Stimulated activated CD4-positive, alpha-beta T cell treated with anti-CD3 and anti-CD28 coated beads, Interleukin-4, amount 100 ng/mL, for 24 hours (primary cell): ENCODE measurements at places on chromosomes 12 and 14.

DNA sequence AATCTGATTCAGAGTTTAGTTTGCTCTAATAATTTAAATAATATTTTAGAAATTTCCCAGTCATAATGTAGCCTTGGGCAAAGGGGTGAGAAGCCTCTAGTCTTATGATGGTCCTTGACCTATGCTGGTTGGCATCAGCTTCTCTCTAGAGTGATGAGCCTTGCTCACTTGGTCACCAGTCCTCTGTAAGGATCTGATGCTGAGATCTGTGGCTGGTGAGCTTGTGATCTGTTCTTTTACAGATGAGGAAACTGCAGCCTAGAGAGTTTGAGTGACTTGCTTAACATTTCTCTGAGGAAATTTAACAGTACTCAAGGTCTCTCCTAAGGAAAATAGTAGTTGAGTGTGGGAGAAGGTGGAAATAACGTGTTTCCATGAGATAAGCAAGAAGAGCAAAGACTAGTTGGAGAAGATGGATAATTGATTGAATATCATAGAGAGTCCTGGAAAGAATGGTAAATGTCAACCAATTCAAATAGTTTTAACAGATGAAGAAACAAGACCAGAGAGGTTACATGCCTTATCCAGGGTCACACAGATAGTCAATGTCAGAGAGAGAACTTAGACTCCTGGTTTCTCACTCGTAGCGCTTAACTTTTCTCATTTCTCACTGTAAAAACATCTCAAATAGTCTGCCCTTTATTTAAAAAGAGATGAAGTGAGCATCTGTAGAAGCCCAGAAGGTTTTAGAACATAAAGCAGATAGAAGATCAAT lies 89.7 kb upstream of the ETV6 start:
- no peak for DNase-seq

GRCh38 chr12:62224601-62225000 lies 35.6 kb upstream of the USP15 start:
- DNase-seq, result no peak

GRCh38 chr12:27257104-27257843 lies 13.2 kb downstream of the STK38L start:
- DNase-seq, result no peak

DNA sequence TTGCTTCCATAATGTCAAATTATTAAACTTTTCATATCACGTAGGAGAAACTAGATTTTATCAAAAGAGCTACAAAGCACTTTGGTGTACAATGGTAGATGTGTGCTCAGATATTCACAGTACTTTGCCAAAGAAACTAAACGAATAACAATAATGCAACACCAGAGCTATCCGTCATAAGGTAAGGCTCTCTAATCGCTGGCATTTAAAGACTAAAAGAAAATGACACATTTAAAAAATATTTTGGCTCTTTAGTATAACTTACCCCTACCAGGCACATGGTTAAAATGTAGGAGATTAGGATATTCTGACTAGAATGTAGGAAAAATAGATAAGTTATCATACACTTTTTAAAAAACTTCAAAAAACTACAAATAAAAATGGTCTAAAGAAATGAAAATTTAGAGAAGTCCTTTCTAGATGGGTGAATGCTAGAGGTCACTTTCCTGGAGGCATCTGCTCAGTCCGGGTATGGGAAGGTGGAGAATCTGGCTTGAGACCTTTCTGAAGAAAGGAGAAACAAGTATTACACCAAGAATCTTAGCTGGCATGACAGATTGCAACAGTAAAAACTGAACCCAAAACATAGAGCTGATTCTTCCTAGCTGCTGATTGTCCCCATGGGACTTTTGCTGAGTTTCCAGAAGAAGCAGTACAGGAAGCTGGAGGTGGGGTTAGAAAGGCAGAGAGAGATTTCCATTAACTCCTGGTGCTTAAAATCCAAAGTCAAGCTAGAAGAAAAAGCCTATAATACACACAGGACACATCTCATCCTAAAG lies 67.9 kb downstream of the FAR2 start:
- DNase-seq, result no peak

- no peak for DNase-seq
Observed at GRCh38 chr12:32435921-32436705, 36.8 kb downstream of the FGD4 start.

DNA sequence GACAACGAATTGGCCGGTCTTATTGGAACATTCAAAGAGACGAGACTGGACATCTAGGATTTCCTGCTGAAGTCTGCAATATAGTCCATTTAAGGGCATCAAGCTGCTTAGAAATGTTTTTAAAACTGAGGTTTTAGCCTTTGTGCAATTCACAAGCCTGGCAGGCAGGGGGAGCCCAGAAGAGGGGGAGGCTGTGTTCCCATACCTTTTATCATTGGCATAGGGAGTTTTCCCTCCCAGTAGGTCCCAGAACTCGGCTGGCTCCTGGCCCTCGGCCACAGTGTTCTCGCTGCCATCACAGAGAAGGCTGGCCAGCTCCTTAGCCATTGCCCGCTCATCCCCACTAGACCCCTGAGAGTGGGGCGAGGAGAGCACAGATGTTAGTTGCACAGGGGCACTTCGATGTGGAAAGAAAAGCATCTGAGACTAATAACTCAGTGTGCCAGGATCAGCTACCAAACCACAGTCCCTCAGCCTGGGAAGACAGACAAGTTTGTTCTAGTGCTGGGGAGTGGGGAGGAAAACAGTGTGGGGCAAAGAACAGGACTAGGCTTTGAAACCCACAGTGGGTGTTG lies 15.1 kb downstream of the AVIL start:
- peak; percentile 23 for DNase-seq

DNA sequence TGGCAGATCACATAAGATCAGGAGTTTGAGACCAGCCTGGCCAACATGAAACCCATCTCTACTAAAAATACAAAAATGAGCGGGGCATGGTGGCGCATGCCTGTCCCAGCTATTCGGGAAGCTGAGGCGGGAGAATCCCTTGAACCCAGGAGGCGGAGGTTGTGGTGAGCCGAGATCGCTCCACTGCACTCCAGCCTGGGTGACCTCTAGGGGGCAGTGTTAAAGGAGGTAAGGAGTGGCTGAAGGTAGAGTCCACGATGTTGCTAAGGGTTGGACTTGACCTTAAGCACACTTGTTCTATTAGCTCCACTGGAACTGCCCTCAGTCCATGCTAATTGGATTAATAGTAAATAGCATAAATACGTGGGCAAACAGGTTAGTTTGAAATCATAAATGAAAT lies 62.4 kb upstream of the PSMC1 start:
- peak; percentile 8 for DNase-seq

DNA sequence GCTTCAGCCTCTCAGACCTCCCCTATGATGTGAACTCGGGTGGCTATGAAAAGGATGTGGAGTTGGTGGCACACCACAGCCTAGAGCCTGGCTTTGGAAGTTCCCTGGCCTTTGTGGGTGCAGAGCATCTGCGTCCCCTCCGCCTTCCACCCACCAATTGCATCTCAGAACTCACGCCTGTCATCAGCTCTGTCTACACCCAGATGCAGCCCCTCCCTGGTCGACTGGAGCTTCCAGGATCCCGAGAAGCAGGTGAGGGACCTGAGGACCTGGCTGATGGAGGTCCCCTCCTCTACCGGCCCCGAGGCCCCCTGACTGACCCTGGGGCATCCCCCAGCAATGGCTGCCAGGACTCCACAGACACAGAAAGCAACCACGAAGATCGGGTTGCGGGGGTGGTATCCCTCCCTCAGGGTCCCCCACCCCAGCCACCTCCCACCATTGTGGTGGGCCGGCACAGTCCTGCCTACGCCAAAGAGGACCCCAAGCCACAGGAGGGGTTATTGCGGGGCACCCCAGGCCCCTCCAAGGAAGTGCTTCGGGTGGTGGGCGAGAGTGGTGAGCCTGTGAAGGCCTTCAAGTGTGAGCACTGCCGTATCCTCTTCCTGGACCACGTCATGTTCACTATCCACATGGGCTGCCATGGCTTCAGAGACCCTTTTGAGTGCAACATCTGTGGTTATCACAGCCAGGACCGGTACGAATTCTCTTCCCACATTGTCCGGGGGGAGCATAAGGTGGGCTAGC lies 7.0 kb upstream of the RPS26 start:
- no peak for DNase-seq

GRCh38 chr14:74620923-74621322 lies 8.9 kb upstream of the LTBP2 start:
- DNase-seq, result no peak

GRCh38 chr14:37078131-37078530 lies 94.3 kb downstream of the SLC25A21 start:
- DNase-seq, result no peak

- DNase-seq, result no peak
Observed at GRCh38 chr12:1873531-1874510, 44.6 kb downstream of the CACNA2D4 start.

GRCh38 chr12:14954269-14954668 lies 7.1 kb downstream of the ARHGDIB start:
- no peak for DNase-seq

DNA sequence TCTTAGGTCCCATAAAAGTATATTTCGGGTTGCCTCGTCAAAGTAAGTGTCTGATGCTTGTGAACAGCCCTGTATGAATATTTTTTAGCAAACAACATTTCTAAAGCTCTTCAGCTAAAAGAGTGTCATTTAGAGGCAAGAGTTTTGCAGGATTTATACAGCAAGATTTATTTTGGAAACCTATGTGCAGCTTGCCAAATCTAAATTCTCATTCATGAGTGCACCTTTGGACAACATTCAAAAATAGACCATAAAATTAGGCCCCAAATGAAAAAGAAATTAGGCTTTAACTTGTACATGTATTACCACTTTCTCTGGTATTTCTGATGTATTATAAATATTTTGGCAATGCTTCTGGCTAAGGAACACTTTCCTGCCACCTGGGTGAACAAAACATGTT lies 224.4 kb upstream of the PDZRN4 start:
- DNase-seq, result no peak

GRCh38 chr14:102888748-102889147 lies 33.7 kb upstream of the AMN start:
- no peak for DNase-seq

DNA sequence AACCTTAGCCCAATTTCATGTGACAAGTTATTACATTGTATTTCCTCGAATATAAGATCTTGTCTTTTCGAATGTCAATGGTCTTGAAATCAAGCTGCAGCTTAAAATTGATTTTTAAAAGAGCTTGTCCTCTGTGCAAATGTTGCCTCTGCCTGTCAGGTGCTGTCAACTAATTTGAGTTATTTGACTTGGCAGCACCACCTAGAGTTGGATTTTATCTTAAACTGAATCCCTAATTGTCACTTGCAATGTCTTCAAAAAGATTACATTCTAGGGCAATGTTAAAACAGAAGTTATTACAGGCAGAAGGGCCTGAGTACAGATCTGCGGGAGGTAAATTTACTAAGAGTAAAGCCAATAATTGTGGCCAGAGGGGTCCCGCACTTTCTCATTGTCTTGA lies 26.2 kb upstream of the TUNAR start:
- DNase-seq, result no peak

- DNase-seq, result no peak
Observed at GRCh38 chr14:90049390-90049789, 12.4 kb upstream of the KCNK13 start.

- DNase-seq, result no peak
Observed at GRCh38 chr12:11861155-11861863, 209.4 kb upstream of the BCL2L14 start.

- no peak for DNase-seq
Observed at GRCh38 chr12:94059394-94060368, 88.7 kb upstream of the PLXNC1 start.

DNA sequence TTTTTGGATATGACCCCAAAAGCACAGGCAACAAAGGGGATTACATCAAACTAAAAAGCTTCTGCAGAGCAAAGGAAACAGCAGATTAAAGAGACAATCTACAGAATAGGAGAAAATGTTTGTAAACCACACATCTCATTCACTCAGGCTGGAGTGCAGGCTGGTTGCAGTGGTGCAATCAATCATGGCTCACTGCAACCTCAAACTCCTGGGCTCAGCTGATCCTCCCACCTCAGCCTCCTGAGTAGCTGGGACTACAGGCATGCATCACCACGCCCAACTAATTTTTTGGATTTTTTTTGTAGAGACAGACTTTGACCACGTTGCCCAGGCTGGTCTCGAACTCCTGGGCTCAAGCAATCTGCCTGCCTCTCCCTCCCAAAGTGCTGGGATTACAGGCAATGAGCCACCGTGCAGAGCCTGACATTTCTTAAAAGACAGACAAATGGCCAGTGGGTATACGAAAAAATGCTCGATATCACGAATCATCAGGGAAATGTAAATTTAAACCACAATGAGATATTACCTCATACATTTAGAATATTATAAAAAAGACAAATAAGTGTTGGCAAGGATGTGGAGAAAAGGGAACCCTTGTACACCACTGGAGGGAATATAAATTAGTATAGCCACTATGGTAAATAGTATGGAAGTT lies 9.8 kb downstream of the NCKAP5L start:
- no peak for DNase-seq

DNA sequence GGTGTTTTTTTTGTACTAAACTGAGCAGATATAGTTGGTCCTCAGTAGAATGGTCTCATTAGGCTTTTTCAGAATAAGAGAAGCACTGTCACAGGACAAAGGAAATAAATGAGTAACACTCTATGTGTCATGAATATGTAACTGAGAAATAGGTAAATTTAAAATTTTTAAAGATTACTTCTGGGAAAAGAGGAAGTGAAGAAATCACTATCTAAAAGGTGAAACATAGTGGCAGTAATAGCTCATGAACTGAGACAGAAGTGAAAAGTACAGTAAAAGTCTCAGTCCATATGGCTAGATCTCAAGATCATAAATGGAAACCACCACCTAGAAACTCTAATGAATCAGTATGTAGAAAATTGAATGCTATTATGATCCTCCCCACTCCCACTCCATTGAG lies 89.3 kb upstream of the TTC7B start:
- no peak for DNase-seq

DNA sequence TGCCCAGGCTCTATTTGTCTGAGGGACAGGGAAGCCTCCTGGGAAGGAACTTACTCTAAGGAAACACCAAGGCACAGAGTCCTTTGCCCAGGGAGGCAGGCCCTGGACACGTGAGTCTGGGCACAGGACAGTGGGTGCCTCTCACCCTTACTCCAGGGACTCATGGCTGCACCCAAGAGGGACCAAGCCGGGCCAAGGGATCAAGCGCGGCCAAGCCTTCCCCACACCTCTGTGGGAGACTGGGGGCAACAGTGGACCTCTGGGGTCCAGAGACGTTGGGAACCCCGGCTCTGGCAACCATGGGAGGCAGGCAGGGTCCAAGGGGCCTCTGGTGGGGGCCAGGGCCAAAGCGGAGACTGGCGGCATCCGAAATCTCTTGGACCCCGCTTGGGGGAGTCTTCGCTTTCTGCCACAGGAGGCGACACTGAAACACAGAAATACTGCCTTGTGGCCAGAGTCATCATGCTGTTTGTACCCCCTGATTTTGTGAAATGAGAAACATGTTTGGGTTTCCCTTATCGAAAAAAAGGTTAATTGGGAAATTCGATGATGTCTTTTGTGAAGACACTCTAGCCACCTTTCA lies 51.7 kb upstream of the BCL11B start:
- no peak for DNase-seq
